Neural crest cell (in vitro differentiated cells): ENCODE measurements at places on chromosomes 6 and 20. TPM values are rescaled to one million over a fixed set of nuclear protein-coding genes. Genes with fewer than 3 reads are reported as not detected.

DNA sequence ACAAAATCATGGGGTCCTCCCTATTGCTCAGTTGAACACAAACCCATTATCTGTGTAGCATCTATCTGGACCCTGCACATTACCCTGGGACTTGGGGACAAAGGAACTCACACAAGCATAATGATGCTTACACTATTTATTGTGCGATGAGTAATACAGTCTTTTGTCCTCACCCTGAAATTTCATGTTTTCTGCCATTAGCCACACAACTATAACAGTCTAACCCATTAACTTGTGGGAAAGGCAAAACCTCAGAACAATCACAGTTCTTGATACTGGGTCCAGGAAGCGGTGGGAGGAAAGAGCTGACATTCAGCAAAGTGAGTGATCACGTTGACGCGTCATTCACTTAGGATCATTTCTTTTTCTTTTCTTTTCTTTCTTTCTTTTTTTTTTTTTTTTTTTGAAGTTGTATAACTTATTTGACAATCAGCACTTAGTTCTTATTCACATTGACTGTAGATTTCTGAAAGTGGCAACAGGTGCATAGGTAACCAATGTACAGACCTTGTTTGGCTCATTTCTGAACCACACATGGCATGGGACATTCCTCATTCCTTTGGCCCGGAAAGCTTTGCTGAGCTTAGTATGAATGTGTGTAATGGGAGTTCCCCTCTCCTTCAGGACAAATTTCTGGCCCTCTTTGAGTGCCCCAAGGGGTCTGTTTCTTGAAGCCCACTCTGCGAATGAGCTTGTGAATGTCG is 94.8 kb upstream of the CNKSR3 start:
- no peak for DNase-seq
- peaks cover 4% of the 10 kb centered on the region for H3K4me1 ChIP-seq
- H3K27ac ChIP-seq, result no peak overlapping the region
- no peak overlapping the region for H3K4me3 ChIP-seq
- H3K36me3 ChIP-seq, result no peaks in the 10 kb centered on the region
- H3K27me3 ChIP-seq, result no peaks in the 10 kb centered on the region

DNA sequence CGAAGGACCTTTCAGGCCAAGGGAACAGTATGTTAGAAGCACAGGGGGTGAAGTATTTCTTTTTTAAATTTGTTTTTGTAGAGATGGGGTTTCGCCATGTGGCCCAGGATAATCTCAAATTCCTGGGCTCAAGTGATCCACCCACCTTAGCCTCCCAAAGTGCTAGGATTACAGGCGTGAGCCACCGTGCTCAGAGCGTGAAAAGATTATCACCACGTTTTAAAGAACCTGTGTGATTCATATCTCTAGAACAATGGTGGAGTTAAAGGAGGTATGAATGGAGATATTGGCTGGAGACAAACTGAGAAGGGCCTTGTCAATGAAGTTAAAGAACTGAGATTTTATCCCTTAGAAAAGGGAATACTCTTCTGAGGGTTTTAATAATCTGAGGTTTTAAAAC is 9.7 kb downstream of the ASF1A start:
- peaks cover 24% of the 10 kb centered on the region for H3K4me1 ChIP-seq
- H3K36me3 ChIP-seq, result peaks cover 19% of the 10 kb centered on the region
- no peak overlapping the region for H3K4me3 ChIP-seq
- H3K27me3 ChIP-seq, result no peaks in the 10 kb centered on the region
- DNase-seq, result no peak

DNA sequence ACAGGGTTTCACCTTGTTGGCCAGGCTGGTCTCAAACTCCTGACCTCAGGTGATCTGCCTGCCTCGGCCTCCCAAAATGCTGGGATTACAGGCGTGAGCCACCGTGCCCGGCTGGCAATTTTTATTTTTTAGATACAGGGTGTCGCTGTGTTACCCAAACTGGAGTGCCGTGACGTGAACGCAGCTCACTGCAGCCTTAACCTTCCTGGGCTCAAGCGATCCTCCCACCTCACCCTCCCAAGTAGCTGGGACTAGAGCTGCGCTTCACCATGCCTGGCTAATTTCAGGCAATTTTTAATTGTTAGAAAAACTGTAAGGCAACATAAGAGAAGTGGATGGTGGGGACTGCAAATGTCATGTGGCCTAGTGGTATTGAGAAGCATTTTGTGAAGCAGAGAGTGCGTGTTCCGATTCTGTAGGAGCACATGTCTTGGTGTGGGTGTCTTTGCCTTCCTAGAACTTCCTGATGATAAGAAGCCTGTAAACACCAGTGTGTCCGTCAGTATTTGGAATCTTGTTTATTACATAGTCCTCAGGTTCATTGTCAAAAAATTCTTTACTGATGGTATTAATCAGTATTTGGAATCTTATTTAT is 18.0 kb downstream of the JARID2 start:
- H3K36me3 ChIP-seq, result no peaks in the 10 kb centered on the region
- H3K4me1 ChIP-seq, result peaks cover 85% of the 10 kb centered on the region
- H3K4me3 ChIP-seq, result peak overlapping the region; percentile 18

DNA sequence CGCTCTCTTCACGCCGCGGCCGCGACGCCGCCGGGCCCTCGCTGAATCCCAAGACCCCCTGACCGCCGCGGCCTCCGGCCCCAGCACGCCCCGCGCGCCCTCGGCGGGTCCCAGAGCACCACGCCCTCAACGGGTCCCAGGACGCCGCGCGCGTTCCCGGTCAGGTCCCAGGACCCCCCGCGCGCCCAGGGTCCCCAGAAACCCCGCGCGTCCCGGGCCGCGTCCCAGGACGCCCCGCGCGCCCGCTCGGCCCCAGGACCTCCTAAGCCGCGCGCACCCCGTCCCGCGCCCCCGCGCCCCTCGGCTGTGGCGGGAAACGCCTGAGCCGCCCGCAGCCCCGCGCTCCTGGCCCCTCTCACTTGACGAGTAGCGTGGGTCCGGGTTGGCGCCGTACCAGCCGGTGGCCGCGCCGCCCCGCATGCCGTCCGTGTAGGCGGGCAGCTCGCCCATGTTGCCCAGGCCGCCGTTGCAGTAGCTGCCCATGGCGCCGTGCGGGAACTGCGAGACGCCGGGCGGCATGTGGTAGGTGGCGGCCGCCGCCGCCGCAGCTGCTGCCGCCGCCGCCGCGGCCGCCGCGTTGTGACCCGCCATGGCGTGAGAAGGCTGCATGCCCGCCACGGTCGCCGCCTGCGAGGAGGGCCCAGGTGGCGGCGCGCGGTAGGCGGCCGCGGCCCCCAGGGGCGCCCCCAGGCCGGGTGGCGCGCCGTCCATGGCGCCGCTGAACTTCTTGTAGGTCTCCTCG is 556 bp downstream of the NKX2-4 start:
- peaks cover 6% of the 10 kb centered on the region for H3K4me1 ChIP-seq
- no peak for DNase-seq
- no peak overlapping the region for H3K4me3 ChIP-seq
- no peak overlapping the region for H3K27ac ChIP-seq

- no peak for DNase-seq
- no peak overlapping the region for H3K27ac ChIP-seq
- H3K4me1 ChIP-seq, result no peaks in the 10 kb centered on the region
- H3K4me3 ChIP-seq, result no peak overlapping the region
- no peaks in the 10 kb centered on the region for H3K27me3 ChIP-seq
- no peaks in the 10 kb centered on the region for H3K36me3 ChIP-seq
Observed at GRCh38 chr6:67248077-67248476, 1387.0 kb upstream of the ADGRB3 start.

- H3K4me3 ChIP-seq, result no peak overlapping the region
- no peaks in the 10 kb centered on the region for H3K4me1 ChIP-seq
Observed at GRCh38 chr6:70616728-70617260, 50.1 kb downstream of the SDHAF4 start.

DNA sequence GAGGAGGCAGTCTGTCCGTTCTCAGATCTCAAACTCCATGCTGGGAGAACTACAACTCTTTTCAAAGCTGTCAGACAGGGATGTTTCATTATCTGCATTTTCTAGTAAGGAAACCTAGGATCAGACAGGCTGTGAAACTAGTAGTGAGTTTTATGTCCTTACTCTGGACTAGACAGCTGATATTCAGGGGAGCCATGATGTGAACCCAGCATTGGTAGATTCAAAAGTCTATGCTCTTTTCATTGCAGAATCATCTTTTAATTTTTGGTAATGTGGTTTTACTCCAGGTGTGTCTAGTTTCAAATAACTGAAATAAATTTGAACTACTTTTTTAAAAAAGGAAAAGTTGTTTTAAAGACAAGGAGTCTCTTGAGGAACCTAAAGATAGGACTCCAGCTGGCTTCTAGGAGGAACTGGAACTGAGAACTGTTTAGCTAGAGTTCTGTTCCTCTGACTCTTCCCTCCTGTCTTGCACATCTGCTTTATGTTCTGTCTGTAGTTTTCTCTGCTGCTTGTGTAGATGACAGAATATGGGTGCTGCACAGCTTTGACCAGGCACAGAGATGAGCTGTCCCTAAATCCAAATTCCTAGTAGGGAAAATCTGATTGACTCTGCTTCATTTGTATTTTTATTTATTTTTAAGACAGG is 27.8 kb upstream of the RNF144B start:
- no peak for DNase-seq
- peaks cover 12% of the 10 kb centered on the region for H3K4me1 ChIP-seq
- no peak overlapping the region for H3K27ac ChIP-seq

- no peak for DNase-seq
- peaks cover 4% of the 10 kb centered on the region for H3K36me3 ChIP-seq
- peaks cover 27% of the 10 kb centered on the region for H3K4me1 ChIP-seq
- H3K4me3 ChIP-seq, result peak overlapping the region; percentile 92
- H3K27ac ChIP-seq, result peak overlapping the region; percentile 88
Observed at GRCh38 chr6:69795469-69796072, 1.2 kb downstream of the LMBRD1 start.

- no peak for DNase-seq
- H3K27me3 ChIP-seq, result no peaks in the 10 kb centered on the region
- H3K4me3 ChIP-seq, result no peak overlapping the region
- H3K36me3 ChIP-seq, result no peaks in the 10 kb centered on the region
- H3K4me1 ChIP-seq, result no peaks in the 10 kb centered on the region
Observed at GRCh38 chr6:34476447-34476846, 10.6 kb downstream of the PACSIN1 start.

DNA sequence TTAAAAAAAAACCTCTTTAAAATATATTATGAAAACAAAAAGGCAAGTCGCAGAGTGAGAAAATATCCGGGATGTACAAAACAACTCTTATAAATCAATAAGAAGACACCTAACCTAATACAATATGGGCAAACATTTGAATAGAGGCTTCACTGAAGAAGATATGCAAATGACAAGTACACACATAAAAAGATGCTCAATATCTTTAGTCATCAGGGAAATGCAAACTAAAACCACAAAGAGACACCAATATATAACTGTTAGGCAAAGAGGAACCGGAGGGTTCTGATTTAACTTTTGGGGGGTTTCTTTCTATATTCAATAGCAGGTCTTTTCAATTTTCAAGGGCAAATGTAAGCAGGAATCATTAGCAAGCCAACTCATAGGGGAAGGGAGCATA is 480.7 kb upstream of the SPTLC3 start:
- no peaks in the 10 kb centered on the region for H3K36me3 ChIP-seq
- no peak overlapping the region for H3K4me3 ChIP-seq
- no peaks in the 10 kb centered on the region for H3K4me1 ChIP-seq
- H3K27me3 ChIP-seq, result no peaks in the 10 kb centered on the region
- no peak for DNase-seq

Gene PLA2G7
- 0.26 and 0.27 TPM in 2 replicates for total RNA-seq

Gene HLA-DMB
- 0.59 and 0.63 TPM in 2 replicates for total RNA-seq

Gene LINC00237
- total RNA-seq, result not detected in 2 replicates

Gene SLC17A3
- total RNA-seq, result not detected in 2 replicates

Gene DPPA5
- total RNA-seq, result not detected in 2 replicates

Gene WFDC2
- total RNA-seq, result 7.4 and 8.7 TPM in 2 replicates
